Fibroblast of upper back skin (primary cell): ENCODE measurements at places on chromosomes 5 and 9.

- DNase-seq = peak; percentile 49
Observed at GRCh38 chr9:109969011-109969410, 189.0 kb downstream of the PALM2AKAP2 start.

GRCh38 chr5:175484322-175484721 lies 6.0 kb downstream of the SFXN1 start:
- DNase-seq = no peak

GRCh38 chr5:139690803-139691629 lies 42.9 kb downstream of the CXXC5 start:
- DNase-seq = no peak

DNA sequence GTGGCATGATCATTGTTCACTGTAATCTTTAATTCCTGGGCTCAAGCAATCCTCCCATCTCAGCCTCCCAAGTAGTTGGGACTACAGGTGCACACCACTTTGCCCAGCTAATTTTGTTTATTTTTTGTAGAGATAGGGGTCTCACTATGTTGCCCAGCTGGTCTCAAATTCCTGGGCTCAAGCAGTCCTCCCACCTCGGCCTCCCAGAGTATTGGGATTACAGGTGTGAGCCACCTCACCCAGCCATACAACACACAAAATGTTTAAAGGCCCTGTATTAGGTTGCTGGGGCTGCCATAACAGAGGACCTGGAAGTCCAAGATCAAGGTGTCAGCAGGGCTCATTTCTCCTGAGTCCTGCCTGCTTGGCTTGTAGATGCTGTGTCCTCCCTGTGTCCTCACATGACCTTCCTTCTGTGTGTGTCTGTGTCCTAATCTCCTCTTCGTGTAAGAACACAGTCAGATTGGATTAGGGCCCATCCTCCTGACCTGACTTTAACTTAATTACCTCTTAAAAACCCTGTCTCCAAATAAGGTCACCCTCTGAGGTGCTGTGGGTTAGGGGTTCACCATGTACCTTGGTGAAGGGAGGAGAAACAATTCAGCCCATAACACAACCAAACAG lies 5.4 kb downstream of the UBE2QL1 start:
- no peak for DNase-seq

DNA sequence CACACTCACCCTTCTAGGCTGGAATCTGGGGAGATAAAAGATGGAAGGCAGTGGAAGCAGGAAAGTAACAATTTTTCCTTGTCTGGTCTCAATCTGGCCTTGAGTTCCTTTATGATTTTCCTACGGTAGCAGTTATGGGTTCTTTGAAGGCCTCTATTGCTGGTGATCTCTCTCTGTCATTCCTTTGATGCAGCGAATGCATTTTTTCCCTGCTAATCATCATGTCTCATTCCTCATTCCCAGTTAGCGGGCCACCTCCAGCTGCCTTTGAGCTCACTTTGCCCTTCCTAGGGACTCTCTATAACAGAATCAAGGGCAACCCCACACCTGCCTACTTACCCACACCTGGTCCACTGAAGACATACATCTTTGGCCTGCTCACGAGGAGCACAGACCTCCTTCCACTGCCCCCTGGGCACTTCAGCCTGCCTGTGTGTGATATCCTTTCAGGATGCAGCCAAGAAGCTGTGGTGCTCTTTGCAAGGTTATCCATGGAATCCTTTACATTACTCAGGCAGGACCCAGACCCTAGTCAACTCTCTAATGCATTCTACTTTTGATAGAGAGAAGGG lies 191.7 kb downstream of the DRD1 start:
- DNase-seq = peak; percentile 73

- no peak for DNase-seq
Observed at GRCh38 chr9:78782234-78782633, 485.3 kb downstream of the PSAT1 start.

DNA sequence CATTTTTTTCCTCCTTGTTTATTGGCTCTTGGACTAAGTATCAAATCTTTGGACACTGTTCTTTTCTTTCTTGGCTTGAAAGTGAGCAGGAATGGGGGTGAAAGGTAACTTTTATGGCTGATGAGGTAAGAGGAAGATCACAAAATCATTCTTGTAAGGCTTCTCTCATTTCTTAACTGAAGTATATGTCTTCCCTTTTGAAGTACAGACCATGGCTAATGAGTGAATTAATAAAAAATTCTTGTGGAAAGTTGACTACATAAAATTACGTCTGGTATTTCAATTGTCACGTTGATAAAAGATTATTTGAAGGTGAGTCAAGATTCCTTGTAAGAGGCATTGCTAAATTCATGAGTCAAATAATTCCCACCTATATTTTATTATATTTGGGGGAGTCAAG lies 25.1 kb downstream of the VCAN start:
- DNase-seq = no peak

GRCh38 chr5:147971472-147971871 lies 65.1 kb upstream of the C5orf46 start:
- DNase-seq = peak; percentile 3

DNA sequence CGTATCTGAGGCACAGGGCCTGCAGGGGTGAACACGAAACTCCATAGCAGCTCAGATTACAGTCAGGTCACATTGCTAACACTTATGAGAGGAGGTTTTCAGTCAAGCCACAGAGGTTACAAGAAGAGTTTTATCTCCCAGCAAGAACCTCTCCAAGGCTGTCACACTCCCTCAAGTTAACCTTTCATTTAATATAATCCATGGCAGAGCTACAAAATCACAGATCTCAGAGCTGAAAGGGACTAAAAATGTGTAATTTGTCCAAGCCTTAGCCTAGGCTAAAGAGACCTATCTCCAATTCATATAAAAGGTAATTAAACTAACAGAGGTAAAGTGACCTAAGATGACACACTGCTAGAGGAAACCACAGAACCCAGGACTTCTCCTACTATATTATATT lies 57.2 kb downstream of the MLANA start:
- DNase-seq = no peak

DNA sequence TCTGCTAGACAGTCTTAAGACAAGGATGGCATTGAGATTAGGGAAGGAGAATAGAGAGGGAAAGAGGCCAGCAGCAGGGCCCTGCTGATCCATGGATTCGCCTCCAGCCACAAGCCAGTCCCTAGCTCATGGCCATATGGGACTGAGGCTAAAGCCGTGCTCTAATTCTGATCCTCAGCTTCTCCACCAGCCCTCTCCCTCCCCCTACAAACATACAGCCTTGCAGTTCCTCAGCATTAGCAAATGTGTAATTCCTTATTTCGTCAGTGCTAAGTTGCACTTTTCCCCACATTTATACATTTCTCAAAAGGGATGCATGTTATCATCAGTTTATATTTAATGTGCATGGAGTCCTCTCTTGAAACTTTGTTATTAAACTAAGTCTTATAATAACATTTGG lies 34.8 kb downstream of the ZNF462 start:
- no peak for DNase-seq

DNA sequence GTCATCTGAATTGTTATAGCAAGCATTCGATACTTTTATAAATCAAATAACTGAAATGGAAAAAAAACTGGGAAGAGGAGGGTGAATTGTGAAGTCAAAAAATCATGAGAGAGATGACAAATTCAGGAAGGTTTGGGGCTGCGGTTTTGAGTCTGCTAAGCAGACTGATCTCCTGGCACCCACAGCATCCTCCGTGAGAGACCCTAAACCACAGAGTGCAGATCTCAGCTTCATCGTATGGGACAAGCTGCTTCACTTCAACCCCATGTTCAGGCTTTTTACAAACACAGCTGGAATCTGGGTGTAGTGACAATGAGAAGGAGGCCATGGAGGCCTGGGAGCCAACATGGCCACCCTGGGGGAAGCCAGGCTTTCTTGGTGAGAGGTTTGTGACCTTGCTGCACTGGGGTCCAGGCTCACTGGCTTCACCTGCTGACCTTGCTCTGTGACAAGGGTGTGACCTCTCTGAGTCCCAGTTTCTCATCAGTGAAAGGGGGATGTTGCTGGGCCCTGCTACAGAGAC lies 19.4 kb downstream of the USP20 start:
- DNase-seq = no peak

DNA sequence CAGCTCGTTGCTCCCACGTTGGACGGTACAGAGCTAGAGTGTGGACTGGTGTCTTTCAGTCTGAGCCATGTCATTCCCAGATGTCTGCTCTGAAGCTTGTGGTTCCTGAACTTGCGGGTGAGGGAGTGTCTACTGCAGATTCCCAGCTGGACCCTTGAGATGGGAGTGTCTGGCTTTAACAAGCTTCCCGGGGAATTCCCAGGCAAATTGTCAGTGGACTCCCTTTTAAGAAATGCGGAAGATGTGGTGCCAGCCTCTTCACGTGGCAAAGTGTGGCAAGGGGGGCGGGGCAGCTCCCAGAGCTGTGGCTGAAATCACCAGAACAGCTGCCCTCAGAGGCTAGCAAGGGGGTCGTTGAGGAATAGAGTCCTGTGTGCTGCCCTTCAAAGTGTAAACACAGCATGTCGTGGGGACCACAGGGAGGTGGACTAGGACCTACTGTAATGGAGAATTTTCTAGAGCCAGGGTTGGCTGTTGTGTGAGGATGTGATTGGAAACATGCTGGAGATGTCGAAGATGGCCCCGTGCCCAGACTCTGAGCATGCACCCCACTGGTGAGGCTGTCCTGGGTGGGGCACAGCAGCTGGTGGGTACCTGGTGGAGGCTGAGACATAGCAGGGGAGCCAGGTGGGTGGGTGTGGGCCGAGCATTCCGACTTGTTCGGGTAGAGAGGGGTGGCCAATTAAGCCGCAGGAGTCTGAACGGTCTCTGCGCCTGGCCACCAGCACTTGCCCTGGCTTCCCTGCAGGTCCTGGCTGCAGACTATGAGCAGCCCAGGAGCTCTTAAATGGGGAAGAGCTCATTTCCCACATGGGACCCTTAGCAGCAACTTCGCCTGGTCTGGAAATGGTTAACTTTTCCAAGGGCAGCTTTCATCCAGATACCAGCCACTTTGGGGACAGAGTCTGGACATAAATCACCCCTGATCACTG lies 37.4 kb downstream of the PRRX2 start:
- DNase-seq = peak; percentile 85

DNA sequence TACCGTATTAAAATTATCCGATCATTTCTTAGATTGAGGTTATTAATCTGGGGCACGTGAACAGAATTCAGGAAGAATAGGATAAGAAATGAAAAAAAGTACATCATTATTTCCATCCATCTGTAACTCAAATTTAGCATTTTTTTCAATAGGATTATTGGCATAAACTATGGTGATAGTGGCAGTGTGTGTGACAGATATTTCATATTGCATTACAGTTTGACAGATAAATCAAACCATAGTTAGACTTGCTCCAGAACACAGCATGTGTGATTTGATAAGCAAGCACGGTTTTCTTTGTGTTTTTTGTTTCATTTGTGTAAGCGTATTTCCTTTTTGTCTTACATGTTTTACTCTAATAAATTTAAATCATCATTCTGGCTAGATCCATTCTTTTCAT lies 155.0 kb downstream of the CDH9 start:
- DNase-seq = no peak

DNA sequence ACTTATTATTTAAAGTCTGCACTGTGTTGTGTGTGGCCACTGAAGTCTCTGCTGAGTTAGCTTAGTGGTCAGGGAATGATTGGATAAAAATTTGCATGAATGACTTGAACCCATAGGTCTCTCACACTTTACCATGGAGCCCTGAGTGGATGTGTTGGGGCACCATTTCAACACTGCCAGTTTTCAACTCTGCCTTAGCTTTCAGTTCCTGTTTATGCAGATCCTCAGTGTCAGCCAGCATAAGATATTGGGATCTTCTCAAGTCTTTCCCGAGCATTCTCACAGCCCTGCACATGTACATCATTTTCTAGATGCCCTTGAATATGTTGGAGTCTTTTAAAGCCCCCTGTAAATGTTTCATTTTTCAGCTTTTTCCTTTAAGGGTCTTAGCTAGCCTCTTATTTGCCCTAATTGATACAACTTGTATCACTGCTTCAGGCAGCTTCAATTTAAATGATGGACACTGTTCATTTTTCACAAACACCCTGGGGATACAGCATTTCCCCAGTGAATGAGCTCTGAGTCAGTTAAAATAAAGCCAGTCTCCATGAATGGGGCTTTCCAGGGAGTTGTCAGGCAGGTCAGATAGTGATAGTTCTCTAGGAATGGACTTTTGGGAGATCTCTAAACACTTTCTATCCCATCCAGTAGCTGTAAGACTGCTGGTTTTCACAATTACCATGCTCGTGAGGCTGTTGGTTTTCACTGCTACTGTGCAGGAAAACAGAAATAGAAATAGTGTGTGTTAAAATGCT lies 211.9 kb upstream of the PAPPA start:
- peak; percentile 62 for DNase-seq

DNA sequence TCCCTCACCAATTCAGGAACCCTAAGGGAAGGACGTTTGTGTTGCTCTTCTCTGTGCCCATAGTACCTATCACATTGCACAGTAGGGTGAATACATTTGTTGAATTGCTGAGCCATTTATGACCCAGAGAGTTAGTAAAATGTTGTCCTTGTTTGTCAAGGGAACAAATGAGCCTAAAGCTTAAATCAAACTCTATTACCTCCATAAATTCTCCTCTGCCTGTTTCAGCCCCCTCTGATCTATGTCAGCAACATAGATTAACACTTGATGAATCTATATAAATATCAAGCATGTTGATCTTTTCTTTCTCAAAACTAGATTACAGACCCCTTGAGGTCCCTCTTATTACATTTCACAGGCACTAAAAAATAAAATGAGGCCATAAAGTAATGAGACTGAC lies 7.1 kb downstream of the SLC1A1 start:
- no peak for DNase-seq

DNA sequence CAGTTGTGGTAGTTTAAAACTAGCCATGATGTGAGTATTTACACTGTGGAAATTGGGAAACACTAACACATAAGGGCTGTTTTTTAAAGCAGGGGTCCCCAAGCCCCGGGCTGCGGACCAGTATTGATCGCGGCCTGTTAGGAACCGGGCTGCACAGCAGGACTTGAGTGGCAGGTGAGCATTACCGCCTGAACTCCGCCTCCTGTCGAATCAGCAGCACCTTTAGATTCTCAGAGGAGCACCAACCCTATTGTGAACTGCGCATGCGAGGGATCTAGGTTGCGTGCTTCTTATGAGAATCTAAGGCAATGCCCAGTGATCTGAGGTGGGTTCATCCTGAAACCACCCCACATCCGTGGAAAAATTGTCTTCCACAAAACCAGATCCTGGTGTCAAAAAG lies 127.8 kb downstream of the PCSK5 start:
- DNase-seq = no peak

- DNase-seq = no peak
Observed at GRCh38 chr5:5422819-5423515, 490 bp downstream of the ICE1 start.

- DNase-seq = no peak
Observed at GRCh38 chr9:133580419-133580738, 28.8 kb downstream of the FAM163B start.

DNA sequence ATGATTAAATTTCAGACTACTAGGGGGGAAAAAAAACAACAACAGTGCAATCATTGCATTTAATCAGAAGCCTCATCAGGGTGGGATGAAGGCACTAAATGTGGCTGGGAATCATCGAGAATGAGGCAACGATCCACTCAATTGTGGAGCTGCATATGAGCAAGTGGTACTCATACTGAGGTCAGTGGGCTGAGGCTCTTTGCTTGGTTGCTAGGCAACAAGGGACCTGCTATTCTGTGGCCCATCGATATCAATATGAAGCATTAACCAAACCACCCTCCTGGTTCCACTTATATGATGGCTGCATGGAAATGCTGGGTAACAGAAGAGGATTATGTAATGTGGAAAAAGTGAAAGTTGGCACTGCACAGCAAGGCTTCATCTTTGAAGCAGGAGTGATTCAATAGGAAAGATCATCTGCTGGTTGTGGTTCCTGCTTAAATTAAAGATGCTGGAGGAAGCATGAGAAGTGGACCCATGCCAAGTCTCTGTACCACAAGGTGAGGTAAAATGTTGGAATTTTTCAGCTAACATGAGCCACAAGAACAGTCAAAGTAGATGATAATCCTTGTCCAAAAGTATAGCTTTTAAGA lies 159.8 kb upstream of the HMHB1 start:
- peak; percentile 63 for DNase-seq
